ENCODE measurements at places on chromosomes 12 and 14. TPM values are rescaled to one million over a fixed set of nuclear protein-coding genes. Genes with fewer than 3 reads are reported as not detected.
A peak's percentile ranks its signal among the peaks of the same experiment; 100 is the strongest.

Gene PLBD2
- 15.5 TPM for total RNA-seq

DNA sequence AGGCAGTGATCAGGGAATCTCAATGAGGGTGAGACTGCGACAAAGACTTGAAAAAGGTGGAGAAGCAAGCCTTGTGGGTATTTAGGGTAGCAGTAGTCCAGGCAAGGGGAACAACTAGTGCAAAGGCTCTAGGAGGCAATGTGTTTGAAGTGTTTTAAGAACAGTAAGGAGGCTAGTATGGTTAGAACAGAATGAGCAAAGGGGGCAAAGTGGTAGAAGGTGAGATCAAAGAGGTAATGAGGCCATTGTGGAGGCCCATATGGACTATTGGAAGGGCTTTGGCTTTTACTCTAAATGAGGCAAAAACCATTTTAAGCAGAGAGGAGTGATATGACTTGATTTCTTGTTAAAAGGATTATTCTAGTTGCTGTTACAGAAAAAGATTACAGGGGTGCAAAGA is 16.8 kb downstream of the HIF1A start:
- no peak for DNase-seq

- no peak for DNase-seq
These were observed 18.8 kb downstream of the PYM1 start for GRCh38 chr12:55908726-55909512.

GRCh38 chr14:65213316-65213715 is 111.0 kb upstream of the MAX start:
- DNase-seq = no peak

Gene NRDE2
- 25.4 TPM for total RNA-seq

DNA sequence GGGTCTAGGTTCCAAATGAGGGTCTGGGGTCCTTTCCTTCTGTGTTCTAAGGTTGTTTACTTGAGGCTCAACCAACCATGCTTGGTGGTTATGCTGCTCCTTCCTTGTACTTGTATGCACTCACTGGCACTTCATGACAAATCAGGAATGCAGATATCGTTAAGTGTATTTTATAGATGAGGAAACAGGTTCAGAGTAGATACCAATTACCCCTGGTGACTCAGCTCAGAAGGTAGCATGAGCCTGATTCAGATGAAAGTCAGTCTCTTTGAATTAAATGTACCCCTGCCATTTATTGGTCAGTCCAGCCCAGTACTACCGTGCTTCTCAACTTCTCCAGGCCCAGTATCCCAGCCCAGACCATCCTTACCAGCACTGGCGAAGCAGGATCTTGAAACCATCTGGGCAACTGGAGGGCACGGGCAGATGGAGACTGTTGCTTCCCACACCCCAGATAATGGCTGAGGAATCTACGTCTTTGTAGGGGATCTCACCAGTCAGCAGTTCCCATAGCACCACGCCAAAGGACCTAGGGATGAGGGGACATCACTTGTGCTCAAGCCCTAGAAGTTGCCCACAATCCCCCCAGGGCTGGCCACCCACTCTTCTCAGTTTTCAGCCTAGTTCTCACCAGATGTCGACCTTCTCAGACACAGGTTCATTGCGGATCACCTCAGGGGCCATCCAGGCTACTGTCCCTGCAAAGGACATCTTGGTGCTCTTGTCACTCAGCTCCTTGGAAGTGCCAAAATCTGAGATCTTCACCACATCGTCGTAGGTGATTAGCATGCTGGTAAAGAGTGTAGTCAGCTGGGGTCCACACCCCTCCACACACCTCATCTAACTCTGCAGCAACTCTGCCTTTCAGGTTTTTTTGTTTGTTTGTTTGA is 14.3 kb downstream of the MAP3K12 start:
- no peak for DNase-seq

DNA sequence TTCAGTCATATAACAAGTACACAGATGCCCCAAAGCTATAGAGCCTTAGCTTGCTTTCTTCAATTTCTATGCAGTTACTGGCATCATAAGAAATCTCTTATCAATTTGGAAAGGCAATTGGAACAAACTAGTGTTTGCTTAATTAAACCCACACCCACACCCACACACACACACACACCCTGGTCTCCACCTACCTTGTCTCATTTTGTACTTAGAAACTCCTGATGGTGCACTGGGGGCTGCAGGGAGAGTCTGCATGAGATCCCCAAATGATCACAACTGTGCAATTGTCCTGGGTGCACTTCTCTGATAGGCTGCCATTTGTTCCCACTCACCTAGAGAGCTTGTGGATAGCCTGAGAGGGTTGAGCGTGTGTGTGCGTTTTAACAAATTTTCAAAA is 40.5 kb upstream of the PTCSC3 start:
- DNase-seq = no peak

DNA sequence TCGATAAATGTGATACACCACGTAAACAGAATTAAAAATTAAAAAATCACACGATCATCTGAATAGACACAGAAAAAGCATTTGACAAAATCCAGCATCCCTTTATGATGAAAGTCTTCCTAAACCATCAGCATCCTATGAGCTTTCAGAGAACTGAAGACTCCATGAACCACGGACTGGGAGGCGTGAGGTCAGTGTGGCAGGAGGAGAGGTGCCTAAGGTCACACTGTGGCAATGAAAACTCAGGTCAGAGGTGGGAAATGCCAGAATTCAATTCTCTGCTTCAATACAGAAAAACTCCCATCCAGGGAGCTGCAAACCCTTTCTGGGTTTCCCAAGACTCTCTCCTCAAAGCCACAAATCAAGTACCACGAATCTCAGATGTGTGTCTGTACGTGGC is 51.6 kb downstream of the KDM2B start:
- DNase-seq = no peak

DNA sequence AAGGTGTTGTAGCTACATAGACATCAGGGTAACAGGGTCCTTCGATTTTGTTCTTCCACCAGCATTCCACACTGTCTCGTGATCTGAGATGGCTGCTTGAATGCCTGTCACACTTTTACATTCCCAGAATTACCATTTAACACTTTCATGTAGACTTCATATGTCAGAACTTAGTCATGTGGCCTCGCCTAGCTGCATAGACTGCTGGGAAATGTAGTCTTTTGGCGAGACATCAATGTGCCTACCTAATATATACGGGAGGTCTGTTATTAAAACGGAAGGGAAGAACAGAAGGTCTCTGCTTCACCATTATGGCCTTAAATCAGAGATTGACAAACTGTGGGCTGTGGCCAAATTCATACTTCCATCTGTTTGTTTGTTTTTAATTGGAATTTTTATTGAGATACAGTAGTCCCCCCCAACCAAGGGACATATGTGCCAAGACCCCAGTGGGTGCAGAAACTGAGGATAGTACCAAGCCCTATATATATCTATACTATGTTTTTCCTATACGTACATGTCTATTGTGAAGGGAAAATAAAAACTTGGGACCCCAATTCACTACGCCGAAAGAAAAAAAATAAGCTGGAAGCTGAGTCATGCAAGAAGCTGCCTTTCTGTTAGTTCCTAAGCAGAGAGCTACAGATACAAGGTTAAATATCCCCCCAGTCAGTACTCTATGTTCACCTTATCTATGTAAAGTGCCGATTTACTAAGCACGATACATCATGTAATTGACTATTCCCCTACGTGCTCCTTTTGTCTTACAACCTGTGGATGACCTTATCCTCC is 11.3 kb upstream of the HRK start:
- no peak for DNase-seq

DNA sequence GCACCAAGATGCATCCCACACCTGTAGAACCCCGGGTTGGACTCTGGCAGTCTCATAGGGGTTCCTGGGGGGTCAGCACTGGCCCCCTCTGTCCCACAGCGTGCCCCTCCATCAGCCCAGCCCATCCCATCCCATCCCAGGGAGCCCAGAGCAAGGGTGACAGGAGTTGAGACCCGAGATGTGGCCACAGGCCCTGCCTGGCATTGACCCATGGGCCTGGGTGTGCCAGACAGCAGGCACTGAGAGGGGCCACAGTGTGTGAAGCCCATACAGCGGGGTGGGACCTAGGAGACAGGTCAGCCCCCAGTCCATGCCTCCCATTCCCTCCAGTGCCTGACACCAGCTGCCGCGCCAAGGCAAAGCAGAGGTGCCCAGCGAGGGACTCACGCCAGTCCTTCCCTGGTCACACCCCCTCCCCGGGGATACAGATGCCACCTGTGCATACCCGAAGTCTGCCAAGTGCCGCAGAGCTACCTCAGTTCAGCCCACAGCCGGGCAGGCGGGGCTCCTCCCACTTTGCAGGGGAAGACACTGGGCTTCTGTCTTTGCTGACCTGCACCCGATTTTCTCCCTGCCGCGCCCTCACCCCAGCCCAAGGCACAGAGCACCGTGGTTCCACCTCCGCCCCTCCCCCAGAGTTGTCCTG is 50.4 kb downstream of the CYP46A1 start:
- DNase-seq = no peak

Gene PMCH
- total RNA-seq = not detected

DNA sequence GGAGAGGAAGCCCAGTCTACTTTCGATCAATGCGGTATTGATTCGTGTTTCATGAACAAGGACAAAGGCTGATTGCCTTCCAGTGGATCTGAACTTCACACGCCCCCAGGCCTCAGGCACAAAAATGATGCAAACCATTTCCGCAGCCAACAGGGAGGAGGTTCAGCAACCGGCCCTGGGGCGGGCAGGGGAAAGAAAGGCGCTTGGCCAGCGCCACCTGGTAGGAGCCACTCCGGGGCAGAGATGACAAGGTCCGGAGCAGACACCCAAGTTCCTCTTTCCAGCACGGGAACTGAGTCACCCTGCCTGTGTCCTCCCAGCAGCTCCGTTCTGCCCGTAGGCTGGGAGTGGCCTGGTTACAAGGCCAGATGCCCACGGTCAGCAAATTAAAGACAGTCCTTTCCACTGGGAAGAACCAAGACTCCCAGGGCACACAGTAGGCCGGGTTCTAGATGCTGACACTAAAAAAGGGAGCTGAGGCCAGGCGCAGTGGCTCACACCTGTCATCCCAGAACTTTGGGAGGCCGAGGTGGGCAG is 136.3 kb downstream of the SCARB1 start:
- no peak for DNase-seq

Gene CALM1
- total RNA-seq = 439 TPM

DNA sequence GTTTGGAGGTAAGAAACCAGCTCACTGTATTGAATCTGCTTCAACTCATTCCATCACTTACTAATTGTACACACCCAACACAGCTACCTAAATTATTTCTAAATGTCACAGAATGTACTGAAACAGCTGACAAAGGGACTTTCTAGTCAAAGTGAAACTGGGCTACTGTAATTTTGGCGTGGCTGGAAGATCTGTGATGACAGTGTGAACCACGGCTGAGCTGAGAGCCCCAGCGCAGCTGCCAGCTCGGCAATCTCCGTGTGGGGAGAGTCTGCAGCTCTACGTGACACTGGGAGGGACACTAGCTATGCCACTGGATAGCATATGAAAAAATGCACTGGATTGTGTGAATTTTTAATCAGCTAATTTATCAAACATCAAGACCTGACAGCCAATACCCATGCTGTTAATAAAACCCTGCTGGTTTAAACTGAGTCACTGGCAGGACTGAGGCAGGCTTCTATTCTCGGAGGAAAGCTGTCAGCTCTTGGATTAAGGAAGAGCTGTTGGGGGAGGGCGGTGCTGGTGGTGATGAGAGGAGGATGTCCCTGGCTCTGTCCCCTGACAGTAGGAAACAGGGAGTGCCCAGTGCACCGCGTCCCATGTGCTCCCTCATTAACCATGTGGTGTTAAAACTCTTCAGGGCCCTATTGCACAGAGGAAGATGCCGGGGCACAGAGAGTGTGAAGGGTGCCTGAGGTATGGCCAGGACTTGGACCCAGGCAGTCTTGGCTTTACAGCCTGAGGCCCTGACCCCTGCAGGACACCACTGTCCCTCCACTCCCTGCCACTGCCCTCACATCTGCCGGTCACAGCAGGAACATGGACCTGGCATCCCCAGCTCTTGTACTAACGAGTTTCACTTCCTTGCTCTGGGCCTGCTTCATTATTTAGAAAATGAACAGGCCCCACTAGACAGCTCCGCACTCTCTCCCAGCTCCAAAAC is 13.3 kb downstream of the SLC15A4 start:
- DNase-seq = peak; percentile 43

Gene COL2A1
- total RNA-seq = 0.04 TPM

DNA sequence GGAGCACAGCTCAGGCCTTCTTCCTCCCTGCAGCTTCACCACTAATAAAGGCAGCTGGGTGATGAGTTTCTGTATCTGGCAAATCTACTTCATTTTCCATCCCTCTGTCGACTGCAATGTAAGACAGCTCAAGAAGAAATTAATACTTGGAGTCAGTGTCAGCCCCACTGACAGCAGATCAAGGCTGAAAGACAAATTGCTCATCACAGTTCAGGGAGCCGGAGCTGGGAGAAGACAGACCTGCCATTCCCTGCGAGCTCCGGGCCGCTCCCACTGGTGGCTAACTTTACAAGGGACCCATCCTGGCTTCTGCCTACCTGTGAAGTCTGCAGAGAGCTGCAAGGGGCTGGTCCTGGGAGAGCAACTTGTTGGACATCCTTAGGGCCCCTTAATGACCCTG is 49.8 kb downstream of the CCDC60 start:
- DNase-seq = no peak

Gene ASB2
- total RNA-seq = 29.1 TPM

- DNase-seq = no peak
These were observed 259.3 kb downstream of the BCL11B start for GRCh38 chr14:99012703-99013102.

Gene KIF26A
- 0.94 TPM for total RNA-seq

GRCh38 chr14:81559385-81559784 is 25.7 kb upstream of the SEL1L start:
- no peak for DNase-seq

- peak; percentile 41 for DNase-seq
These were observed 17.9 kb downstream of the WASHC3 start for GRCh38 chr12:102043928-102044327.

DNA sequence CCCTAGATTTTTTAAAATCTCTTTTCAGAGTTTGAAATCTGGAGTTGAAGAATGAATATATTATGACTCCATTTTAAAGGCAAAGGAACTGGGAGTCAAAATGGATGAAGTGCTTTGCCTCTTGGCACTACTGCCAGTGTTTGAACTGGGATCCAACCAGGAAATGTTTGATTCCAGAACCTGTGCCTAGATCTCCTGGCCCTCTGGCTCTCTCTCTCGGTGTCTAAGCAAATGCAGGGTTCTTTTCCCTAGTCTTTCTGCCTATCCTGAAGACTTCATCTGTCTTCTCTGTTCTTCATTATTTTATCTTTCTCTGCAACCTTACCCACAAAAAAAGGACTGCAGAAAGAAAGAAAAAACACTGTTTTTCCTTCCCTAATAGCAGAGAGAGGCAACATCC is 17.0 kb downstream of the BTG1 start:
- DNase-seq = no peak

Gene PLCZ1
- total RNA-seq = not detected

- DNase-seq = peak; percentile 91
These were observed 9.2 kb downstream of the PHB2 start for GRCh38 chr12:6961278-6961694.

Gene KRT79
- 0.96 TPM for total RNA-seq

- no peak for DNase-seq
These were observed 82.4 kb upstream of the MBIP start for GRCh38 chr14:36402867-36403266.

DNA sequence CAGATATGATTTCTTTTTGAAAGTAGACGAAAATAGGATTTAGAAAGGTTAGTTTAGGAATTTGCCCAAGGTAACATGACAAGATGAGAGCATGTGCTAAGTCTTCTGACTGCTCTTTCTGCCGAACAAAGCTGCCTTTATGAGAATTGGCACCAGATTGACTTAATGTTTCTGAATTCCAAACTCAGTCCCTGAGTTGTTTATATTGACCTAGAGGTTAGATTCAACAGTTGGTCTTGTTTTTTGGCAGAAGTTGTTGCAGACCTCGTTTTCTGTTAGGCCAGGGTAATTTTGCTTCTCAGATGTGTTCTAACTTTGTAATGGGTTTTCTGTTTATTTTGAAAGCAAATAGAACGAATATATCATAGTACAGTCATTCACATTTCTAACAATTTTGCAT is 61.5 kb upstream of the LRTM2 start:
- no peak for DNase-seq

Data from activated naive CD8-positive, alpha-beta T cell treated with anti-CD3 and anti-CD28 coated beads for 36 hours (primary cell).